ENCODE measurements at places on chromosomes 1 and 21.

GRCh38 chr1:87560137-87560536 lies 231.5 kb downstream of the LMO4 start:
- peak; percentile 53 for DNase-seq

GRCh38 chr1:54356680-54357147 lies 49.5 kb downstream of the SSBP3 start:
- DNase-seq = no peak

GRCh38 chr1:26099780-26100179 lies 11.8 kb upstream of the PDIK1L start:
- no peak for DNase-seq

GRCh38 chr1:8350914-8351684 lies 33.2 kb downstream of the SLC45A1 start:
- DNase-seq = no peak

- DNase-seq = no peak
Measured at GRCh38 chr1:148293651-148294050, 141.6 kb upstream of the NBPF11 start.

GRCh38 chr1:62110198-62110817 lies 84.3 kb upstream of the L1TD1 start:
- DNase-seq = no peak

- DNase-seq = no peak
Measured at GRCh38 chr1:244150071-244150470, 99.0 kb downstream of the ZBTB18 start.

DNA sequence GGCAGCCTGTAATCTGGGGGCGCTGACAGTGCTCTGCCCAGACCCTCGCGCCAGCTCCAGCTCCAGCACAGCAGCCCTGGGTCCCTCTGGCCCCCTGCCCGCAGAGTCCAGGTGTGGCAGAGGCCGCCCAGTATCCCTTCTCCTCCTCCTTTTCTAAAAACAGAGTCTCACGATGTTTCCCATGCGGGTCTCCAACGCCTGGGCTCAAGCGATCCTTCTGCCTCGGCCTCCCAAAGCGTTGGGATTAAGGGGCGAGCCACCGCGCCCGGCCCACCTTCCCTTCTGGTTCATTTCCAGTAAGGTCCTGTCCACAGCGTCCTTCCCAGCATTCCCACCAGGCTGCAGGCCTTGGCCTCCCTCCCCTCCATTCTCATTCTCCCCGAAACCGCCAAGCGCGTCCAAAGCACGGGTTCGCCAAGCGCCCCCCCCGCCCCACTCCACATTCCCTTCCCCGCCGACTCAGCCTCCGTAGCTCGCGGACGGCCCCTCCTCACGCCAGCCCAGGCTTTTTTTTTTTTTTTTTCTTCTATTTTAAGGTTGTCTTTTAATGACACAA lies 2.0 kb upstream of the PCBP3 start:
- DNase-seq = no peak

DNA sequence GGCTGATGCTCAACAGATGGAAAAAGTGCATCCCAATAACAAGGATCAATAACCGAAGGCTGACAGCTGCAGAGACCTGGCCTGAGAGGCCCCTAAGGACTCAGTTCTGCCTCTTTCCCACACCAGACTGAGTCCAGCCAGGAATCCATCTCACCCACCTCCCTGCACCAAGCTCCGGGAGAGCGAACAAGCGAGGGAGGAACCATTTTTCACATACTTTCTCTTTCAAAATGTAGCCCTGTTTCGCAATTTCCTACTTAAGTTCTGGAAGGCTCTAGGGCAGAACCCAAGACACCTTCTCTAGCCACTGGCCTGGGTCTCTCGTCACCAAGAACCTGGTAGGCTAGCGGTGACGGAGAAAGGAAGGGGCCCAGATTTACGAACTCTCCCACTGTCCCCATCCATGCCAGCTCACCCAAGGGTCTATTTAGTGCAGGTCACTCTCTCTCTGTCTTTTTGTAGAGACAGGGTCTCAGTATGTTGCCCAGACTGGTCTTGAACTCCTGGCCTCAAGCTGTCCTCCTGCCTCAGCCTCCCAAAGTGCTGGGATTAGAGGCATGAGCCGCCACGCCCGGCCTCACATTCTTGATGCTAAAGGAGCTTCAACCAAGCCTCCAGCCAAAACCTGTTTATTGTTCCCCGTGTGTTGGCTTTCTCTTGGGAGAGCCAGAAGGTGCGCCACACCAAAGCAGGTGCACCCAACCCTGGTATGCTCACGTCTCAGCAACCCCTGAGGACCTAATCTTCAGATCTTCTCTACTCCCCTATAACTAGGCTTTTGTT lies 10.9 kb upstream of the GNL2 start:
- DNase-seq = no peak

GRCh38 chr1:21837476-21837875 lies 25.4 kb downstream of the LDLRAD2 start:
- DNase-seq = no peak

DNA sequence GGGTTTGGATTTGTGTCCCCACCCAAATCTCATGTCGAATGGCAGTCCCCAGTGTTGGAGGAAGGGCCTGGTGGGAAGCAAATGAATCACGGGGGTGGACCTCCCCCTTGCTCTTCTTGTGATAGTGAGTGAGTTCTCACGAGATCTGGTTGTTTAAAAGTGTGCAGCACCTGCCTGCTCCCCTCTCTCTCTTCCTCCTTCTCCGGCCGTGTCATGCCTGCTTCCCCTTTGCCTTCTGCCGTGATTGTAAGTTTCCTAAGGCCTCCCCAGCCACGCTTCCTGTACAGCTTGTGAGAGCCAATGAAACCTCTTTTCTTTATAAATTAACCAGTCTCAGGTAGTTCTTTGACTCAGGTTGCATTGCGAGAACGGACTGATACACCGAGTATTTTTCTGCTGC lies 15.9 kb downstream of the CLDN14 start:
- no peak for DNase-seq

- DNase-seq = peak; percentile 95
Measured at GRCh38 chr21:34203851-34204420, 130.6 kb downstream of the MRPS6 start.

- DNase-seq = no peak
Measured at GRCh38 chr1:113657126-113657525, 102.2 kb downstream of the PHTF1 start.

- DNase-seq = no peak
Measured at GRCh38 chr1:183473217-183473536, 878 bp downstream of the SMG7 start.

DNA sequence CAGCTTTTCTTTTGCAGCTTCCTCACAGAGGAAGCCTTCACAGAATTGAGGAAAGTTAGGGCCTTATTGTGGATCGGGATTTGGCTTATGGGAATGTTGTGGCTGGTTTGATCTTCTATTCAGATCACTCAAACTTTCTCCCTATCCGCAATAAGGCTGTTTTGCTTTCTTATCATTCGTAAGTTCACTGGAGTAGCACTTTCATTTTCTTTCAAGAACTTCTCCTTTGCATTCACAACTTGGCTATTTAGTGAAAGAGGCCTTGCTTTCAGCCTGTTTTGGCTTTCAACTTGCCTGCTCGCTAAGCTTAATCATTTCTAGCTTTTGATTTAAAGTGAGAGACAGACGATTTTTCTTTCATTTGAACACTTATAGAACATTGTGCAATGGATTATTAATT lies 181.9 kb upstream of the B3GALT2 start:
- DNase-seq = no peak

DNA sequence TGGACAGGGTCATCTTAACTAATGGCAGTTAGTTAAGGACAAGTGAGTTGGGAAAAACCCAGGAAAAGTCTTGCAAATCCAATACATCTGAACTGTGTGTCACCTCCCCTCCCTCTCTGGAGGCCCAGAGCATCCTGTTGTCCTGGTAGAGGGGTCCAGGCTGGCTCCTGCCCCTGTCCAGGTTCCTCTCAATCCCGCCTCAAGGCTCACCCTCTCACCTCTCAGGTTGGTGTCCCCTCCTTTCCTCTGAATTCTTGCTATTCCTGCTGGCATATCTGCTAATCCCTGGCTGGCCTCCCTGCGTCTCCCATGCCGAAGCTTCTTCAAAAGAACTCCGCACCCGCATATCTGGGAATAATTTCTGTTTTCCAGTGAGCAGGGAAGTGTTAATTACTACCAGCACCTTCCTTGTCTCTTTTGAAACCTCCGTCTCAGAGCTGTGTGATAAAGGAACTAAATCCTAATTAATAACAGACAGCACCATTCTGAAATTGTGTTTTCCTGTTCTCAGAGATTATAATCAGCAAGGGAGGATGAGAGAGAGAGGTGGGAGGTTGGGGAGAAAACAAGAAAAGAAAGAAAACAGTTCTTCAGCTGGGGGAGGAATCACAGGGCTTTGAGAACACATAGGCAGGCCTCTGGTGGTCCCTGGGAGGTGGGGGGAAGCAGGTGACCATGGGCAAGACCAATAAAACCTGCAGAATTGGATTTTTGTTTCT lies 568.0 kb downstream of the PTPRU start:
- no peak for DNase-seq

- no peak for DNase-seq
Measured at GRCh38 chr1:106366627-106367319, 689.7 kb upstream of the PRMT6 start.

DNA sequence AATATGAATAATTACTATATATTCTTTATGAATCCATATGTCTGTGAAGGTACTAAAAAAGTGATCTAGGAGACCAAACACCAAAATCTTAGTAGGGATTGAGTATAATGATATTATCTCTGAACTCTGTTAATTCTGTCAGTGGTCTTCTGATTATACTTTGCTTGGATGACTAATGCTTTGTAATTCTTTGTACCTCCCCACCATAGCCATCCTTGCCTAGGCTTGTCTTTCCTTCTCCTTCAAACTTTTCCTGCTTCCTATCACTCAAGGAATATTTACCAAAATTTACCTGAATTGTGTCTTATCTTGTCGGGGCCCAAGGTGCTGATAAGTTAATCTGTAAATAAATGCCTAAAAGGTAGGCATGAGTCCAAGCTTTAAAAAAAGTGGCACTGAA lies 845 bp upstream of the RGS5 start:
- no peak for DNase-seq

DNA sequence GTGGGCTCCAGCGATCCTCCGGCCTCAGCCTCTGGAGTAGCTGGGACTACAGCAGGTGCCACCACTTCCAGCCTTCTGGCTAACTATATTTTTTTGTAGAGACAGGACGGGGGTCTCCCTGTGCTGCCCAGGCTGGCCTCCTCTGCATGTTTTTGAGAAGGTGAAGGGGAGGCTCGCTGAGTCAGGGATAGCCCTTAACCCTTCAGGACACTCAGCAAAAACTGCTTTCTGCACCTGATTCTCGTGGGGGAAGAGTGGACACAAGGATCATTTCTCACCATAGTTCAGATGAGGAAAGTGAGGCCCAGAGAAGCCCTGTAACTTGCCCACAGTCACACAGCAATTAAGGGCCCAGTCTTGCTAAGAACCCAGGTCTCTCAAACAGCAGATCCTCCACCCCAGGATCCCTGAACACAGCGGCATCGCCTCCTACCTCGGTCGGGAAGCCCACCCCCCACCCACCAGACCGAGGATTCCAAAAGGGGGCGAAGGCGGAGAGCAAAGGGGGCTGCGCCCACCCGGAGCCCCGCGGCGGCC lies 1.3 kb downstream of the FGR start:
- DNase-seq = no peak

DNA sequence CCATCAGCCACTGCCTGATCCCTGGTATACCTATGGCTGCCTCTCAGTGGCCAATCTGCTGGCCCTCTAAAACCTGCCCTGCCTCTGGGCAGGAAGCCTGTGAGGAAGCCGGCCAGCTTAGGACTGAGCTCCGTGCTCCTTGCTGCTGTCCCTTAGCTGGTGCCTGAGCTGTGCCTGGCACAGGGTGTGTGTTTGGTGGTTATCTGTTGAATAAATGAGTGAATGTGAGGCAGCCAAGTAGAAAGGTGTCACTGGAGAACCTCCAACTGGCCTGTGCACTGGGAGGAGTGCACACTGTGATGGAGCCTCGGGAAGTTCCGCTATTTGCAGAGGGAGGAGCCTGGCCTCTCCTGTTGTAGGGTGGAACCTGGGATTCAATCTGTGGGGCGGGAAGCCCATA lies 63.4 kb upstream of the STUM start:
- DNase-seq = peak; percentile 62

DNA sequence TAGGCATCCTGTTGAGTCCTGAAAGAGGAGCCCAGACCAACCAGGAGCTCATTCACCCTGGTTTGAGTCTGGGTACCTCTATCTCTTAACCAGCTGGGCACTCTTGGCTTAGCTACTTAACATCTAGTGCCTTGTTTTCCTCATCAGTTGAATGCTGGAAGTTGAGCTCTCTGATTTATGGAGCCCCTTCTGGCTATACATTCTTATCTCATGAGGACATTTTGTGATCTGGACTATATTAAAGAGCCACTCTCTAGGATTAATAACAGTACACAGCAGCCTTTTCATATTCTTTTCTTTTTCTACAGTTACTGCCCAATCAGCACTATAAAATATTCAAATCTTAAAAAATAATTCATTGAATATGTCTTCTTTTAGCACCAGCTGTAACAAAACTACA lies 296.9 kb upstream of the RUNX1 start:
- no peak for DNase-seq

GRCh38 chr21:19510057-19510456 lies 1106.5 kb upstream of the TMPRSS15 start:
- no peak for DNase-seq

- peak; percentile 83 for DNase-seq
Measured at GRCh38 chr1:216902669-216903381, 179.6 kb upstream of the ESRRG start.

GRCh38 chr1:202241376-202242079 lies 47.9 kb downstream of the LGR6 start:
- DNase-seq = peak; percentile 89

DNA sequence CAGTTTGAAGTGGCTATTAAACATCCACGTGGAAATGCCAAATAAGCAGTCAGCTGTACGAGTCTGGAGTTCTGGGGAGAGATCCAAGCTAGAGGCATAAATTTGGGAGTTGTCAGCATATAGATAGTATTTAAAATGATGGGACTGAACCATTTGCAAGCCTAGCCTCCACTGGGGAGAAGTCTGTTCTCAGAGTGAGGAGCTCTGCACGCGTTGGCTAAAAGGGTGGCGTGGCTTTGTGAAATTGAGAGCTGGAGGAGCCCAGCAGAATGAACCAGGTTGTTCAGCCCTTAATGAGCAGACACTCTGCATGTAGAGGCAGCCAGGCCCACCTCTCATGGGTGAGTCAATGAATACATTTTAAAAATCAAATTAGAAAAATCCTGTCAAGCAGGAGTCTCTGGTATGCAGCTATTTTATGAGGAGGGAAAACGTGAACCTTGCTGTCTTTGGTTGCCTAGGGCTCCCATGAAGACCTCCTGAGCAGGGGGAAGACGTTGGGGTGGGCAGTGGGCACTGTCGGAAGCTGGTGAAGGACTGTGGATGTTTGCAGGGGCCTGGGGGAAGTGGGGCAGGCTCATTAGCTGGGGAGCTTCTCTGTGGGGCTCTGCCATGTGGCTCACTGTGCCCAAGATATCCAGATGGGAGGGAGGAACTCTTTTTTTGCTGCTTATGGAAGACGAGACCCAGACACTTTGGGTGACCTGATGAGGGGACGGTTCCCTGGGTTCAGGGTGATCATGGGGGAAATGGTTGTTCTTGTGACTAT lies 18.8 kb downstream of the TMCC2 start:
- DNase-seq = no peak

GRCh38 chr1:10480614-10481013 lies 5.9 kb downstream of the PEX14 start:
- DNase-seq = no peak

DNA sequence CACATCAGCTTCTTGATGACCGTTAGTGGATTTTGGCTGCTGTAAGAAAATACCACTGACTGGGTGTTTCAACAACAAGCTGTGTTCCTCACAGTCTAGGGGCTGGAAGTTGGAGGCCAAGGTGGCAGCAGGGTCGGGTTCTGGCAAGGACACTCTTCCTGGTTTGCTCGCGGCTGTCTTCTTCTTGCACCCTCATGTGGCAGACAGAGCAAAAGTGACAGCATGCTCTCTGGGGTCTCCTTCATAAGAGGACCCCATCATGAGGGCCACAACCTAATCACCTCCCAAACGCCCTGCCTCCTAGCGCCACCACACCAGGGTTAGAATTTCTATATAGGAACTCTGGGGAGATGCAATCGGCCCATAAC lies 18.6 kb upstream of the TSPEAR start:
- DNase-seq = no peak

Measured in NCI-H69 (cell line).